ENCODE measurements at places on chromosomes 1 and 21.

- DNase-seq, result no peak
Measured at GRCh38 chr1:12562955-12563576, 54.9 kb downstream of the DHRS3 start.

GRCh38 chr1:104132382-104132973, 382.8 kb downstream of the AMY1C start:
- no peak for DNase-seq

DNA sequence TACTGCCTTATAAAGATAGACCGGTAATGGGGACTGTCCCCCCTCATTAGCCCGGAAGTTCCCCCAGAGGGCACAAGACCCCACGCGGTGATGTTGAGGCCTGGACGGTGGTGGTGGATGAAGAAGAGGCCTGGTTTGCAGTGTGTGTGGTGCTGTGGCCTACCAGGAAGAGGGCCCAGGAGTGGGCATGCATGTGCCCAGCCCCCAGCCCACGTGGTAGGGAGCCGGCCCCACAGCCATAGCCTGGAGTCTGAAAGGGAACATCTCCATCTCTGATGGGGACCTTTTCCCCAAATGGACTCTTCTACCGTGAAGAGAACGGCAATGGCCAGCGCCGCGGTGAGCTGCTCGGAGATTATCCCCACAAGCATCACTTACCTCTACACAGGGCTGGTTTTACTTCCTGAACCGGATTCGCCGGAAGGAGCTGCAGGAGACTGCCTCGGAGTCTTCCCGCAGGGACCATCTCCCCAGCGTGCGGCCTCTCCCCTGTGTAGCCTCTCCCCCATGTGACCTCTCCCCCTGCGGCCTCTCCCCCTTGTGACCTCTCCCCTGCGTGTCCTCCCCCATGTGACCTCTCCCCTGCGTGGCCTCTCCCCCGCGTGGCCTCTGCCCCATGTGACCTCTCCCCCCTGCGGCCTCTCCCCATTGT, 20.6 kb downstream of the RRP1 start:
- DNase-seq, result no peak

DNA sequence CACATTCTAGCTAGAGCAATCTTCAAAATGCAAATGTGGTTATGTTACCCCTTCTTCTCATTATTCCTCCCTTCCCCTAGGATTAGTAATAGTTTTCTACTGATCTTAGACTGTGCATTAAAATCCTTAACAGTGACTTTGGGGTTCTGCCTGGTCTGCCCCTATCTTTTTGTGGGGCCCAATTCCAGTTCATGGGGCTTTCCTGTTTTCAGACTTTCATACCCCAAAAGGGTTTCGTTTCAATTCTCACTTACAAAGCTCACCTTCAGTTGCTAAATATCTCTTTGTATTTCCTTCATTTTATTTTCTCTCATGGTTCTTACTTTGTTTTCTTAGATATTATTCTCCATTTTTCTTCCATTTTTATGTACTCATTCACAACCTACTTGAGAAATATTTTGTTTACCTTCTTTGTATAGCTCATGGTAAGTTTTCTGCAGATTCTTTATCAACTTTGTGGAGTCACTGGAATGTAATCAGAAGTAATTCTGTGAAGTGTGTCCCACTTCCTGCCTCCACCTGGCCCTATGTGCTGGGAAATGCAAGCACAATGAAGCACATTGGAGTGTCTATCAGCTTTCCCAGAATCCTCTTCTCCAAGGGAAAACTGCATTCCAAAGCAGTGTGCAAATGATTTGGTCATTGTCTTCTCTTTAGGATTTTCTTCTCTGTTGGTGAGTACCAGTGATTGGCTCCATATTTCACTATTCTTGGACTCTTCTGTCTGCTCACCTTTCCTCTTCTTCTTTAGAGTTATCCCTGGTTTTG, 350.2 kb downstream of the ZNF326 start:
- no peak for DNase-seq
